ENCODE measurements at places on chromosomes 11 and 22. TPM values are rescaled to one million over a fixed set of nuclear protein-coding genes. Genes with fewer than 3 reads are reported as not detected.

POU2AF2 gene
- not detected for total RNA-seq

LDHAL6A gene
- not detected for total RNA-seq

- no peak for DNase-seq
Measured at GRCh38 chr11:1854949-1855885, 2.3 kb downstream of the LSP1 start.

DNA sequence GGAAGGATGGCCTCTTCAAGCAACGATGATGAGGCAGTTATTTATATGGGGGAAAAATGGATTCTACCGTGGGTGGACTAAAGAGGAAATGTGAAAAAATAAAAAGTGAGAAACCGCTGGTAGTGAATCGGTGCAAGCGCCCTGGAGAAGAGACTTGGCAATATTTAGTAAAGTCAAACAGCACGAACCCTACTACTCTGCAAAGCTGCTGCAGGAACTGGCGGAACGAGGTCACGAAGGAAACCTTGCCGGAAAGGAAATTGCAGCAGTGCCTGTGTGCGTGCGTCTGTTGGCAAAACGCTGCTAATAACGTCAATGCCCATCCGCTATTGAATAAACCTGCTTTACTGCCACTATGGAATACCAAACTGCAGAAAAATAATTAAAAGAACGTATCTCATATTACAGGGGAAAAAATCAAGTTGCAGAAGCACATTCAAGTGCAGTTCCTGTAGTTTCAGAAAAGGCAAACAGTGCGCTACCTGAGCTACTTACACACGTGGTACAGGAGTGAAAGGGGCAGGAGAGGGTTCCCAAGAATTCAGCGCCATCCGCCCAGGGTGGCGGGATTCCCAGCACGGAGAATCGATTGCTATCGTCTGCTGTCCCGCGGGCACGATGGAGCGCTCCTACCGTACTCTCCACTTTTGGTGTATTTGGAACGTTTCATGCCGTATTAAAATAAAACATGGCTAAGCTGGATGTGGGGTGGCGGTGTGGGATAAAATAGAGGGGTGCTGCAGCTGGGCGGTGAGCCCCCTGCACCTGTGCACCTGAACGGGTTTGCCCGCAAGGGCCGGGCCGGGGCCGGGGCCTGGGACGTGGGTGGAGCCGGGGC is 585 bp upstream of the NADSYN1 start:
- no peak for DNase-seq
